ENCODE measurements at places on chromosomes 5 and 9.
A peak's percentile ranks its signal among the peaks of the same experiment; 100 is the strongest.

- no peak for DNase-seq
Measured at GRCh38 chr9:27168951-27169350, 59.9 kb downstream of the TEK start.

- no peak for DNase-seq
Measured at GRCh38 chr9:111842313-111842712, 47.6 kb upstream of the SHOC1 start.

DNA sequence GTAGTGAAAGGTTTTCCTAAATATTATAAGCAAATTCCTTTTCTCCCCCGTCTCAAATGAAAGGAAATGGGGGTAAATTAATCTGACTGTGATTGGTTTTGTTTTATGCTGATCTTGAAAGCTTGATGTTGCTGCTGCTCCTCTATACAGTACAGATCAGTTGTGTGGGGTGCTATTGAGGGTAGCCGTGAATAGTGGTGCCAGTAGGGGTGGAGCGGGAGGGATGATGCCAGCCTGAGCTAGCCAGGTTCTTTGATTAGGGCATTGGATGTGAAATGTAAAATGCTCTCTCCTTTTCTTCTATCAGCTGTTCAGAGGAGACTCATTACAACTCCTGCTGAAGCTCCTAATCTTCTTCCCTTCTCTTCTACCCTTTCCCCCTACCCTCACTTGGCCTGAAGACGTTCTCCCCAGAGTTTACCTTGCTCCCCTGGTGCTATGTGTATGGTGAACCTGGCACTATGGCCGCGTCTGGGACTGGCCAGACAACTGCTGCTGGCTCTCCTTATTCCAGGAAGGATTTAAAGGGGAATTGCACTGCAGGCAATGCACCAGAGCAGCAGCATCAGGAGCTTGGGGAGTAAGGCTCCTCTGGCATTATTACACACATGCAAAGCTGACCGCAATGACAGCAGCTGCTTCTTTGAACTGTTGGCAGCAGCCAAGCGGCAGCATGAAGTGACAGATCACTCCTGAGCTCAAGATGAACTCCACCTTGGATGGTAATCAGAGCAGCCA, 566 bp downstream of the GPR21 start:
- DNase-seq, result peak; percentile 93

DNA sequence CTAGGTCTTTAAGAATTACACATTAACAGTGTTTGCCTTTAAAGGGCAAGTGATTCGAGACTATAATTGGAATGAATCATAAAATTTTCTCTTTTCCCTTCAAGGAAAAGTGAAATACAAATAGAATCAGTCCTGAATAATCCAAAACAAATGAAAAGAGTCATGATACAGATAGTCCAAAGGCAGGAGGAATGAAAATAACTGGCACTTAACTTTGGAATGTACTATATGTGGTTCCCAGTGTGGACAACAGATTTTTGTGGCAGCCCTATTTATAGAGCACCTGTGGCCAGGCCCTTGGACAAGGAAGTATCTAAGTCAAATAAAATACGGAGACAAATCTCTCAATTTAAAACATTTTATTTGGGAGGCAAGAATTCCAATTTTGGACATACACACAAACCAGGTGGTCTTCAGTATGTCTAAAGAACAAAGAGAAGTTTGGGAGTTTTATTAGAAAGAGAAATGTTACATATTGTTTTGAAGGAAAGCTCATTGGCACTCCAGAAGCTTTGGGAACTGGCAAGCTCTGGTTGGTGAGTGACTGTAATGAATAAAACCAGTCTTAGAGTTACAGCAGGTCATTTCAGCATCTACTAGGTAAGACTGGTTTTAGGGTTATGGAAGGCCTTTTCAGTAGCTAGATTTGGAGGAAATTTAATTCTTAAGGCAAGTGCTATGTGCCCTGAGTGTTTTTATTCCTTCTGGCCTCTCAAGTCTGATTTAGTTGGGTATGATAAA, 116.0 kb upstream of the PAM start:
- no peak for DNase-seq

DNA sequence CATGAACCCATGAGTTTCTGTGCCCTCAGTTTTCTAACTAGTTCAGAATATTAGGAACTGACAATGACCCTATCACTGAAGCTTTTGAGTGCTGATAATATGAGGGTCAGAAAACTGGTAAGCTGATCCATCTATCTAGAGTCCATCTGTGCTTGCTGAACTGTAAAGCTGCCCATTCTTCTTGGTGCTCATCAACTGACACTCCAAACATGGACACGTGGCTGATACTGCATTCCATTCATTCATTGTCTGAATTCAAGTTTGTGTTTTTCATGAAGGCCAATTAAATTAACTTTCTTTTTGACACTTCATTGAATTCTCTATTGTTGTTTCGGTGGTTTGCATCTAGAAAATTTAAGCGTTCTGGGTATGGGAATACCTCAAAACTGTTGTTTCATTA, 17.6 kb downstream of the NREP start:
- DNase-seq, result no peak

DNA sequence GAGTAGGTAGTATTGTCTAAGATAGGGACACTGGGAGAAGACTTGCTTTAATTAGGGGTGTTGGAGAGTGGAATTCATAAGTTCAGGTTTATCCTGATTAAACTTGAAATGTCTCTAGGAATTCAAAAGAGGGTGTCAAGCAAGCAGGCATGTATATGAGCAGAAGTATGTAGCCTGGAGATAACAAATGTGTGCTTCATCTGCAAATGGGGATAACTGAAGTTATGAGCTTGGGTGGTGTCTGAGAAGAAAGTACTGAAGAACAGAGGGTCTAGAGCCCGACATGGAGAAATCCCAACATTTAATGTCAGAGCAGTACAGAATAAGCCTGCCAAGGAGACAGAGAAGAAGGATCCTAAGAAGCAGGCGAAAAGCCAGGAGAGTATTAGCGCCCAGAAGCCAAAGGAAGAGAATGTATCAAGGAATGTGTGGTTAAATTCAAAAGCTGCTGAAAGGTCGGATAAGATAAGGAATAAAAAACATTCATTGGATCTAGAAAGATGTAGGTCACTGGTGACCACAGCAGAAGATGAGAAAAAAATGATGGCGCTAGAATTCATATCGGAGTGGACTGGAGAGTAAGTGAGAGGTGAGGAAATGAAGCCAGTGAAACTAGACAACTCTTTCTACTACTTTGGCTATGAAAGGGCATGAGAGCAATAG, 401.5 kb upstream of the PIK3R1 start:
- DNase-seq, result no peak

GRCh38 chr9:121598167-121598964, 53.1 kb upstream of the DAB2IP start:
- DNase-seq, result no peak

- no peak for DNase-seq
Measured at GRCh38 chr5:102916109-102916508, 161.0 kb downstream of the PAM start.

- DNase-seq, result no peak
Measured at GRCh38 chr9:127905004-127905728, 5.8 kb upstream of the ST6GALNAC6 start.

GRCh38 chr5:35920890-35921289, 17.5 kb downstream of the CAPSL start:
- DNase-seq, result no peak

Measured in common myeloid progenitor, CD34-positive (primary cell).